ENCODE measurements at places on chromosomes 4 and X. TPM values are rescaled to one million over a fixed set of nuclear protein-coding genes. Genes with fewer than 3 reads are reported as not detected.

ADD1 gene
- 201 TPM for total RNA-seq

HERC6 gene
- 14.0 TPM for total RNA-seq

CLNK gene
- total RNA-seq: under 0.01 TPM

SUPT20HL2 gene
- total RNA-seq: 0.06 TPM

GPRASP1 gene
- 35.4 TPM for total RNA-seq

ZNF630 gene
- total RNA-seq: 6.2 TPM

ADH5 gene
- 111 TPM for total RNA-seq

PDCL2 gene
- total RNA-seq: not detected

TEC gene
- total RNA-seq: 2.1 TPM

PHF8 gene
- total RNA-seq: 19.8 TPM

SPACA5 gene
- not detected for total RNA-seq

TMSB15B gene
- total RNA-seq: 14.1 TPM

TMEM187 gene
- 2.0 TPM for total RNA-seq

ADH1C gene
- 1.3 TPM for total RNA-seq

HGFAC gene
- 1.8 TPM for total RNA-seq

TGIF2LX gene
- total RNA-seq: not detected

FAM53A gene
- 3.3 TPM for total RNA-seq

LAGE3 gene
- 10.0 TPM for total RNA-seq

TMSB15C gene
- 12.8 TPM for total RNA-seq

FOXR2 gene
- not detected for total RNA-seq

MEPE gene
- total RNA-seq: 0.06 TPM

DCAF12L2 gene
- total RNA-seq: 5.9 TPM

LIN54 gene
- total RNA-seq: 25.7 TPM
